Activated T-cell treated with anti-CD3 and anti-CD28 coated beads for 24 hours (primary cell): ENCODE measurements at places on chromosomes 5 and 9.

DNA sequence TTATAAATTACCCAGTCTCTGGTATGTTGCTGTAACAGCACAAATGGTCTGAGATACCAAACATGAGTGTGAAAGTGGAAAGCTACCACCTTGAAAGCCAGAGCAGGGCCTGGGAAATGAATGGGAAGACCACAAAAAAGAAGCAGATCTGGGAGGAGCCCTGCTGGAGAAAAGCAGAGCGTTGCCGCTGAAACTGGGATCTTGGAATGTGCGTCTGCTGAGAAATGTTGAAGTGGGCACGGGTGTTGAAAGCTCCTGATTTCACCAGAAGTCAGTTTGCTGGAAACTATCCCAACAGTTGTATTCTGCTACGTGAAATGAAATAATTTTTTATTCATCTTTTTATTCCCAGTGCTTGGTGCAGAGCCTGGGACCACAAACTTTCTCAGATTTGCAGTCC, 40.0 kb downstream of the NUDT12 start:
- DNase-seq: no peak

DNA sequence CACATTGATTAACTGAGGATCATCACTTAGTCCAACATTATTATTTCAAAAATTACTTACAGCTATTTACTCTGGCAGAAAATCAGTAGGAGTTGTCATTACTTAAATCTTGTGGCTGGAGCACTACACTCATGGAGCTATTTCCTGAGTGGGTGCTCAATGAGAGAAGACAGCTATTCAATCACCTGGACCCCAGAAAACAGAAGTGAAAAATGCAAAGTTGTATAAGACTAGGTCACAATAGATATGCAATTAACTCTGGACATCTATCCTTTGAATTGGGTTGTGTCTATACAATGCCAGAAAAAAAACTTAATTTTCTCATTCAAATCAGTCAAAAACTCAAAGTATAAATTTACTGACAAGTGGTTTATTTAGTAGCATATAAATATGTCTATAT, 340.9 kb downstream of the EFNA5 start:
- no peak for DNase-seq

GRCh38 chr5:56705217-56705616, 110.1 kb upstream of the MAP3K1 start:
- DNase-seq: no peak

DNA sequence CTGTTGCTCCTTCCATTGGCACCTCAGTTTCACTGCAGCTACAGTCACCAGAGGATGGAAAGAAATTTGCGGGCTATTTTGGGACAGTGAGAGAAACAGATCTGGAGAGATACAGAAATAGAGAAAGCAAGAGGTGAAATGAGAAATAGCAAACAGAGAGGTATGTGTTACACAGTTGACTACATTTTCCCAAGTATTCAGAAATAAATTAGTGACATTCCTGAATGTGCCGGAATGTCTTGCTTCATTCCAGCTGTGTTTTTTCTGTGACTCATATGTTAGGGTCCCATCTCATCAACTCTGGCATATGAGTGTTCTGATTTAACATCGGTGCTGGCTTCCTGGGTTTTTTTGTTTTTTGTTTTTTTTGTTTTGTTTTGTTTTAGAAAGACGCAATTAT, 63.8 kb upstream of the ZNF462 start:
- no peak for DNase-seq
